ENCODE measurements at places on chromosomes 5 and 9.

GRCh38 chr9:83511051-83511450, 27.1 kb downstream of the FRMD3 start:
- no peak for DNase-seq

GRCh38 chr5:41636605-41637004, 126.2 kb upstream of the PLCXD3 start:
- DNase-seq: no peak

DNA sequence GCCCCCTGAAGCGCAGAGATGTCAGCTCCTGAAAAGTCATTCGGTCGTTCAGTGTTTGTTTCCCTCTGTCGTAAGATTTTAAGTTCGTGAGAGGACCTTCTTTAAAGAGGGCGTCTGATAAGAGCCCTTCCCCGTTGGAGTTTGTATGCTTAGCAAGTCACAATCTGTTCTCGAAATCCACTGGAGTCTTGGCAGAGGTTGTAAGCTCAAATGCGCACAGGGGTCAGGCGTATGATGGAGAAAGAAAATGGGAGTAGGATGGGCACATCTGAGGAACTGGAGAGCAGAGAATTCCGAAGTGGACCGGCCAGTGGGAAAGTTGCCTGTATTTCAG, 710 bp downstream of the HSD17B4 start:
- DNase-seq: no peak

DNA sequence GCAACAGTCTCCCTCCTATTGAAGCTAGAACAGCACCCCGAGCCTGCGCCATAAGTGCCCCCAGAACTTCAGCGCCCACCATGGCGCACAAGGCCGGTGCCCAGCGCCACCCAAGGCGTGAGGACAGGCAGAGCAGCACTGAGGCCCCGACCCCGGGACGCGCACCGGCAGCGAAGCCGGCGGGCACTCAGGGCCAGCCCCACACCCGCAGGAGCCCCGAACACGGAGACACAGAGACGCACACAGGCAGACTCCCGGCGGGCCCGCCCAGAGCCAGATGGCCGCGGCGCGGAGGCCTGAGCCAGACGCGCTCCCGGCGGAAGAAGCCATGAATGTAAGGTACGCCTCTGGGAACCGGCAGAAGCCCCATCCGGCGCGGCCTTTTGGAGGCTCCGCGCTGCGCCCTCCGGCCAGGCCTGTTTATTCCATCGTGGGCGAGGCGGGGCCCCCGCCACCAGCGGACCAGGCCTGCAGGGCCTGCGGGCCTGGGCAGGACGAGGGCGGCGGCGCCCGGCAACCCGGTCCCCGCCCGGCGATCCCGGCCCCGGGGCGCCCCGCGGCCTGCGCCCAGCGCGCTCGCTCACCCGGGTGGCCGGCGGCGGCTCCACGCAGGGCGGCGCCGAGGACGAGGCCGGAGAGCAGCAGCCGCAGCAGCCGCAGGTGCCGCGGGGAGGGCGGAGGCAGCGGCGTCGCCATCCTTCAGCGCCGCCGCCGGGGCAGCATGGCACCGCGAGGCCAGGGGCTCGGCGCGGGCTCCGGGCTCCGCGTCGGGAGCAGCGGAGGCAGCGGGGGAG, 486 bp downstream of the NPDC1 start:
- DNase-seq: no peak

- no peak for DNase-seq
Measured at GRCh38 chr5:88483964-88484672, 215.5 kb upstream of the TMEM161B start.

DNA sequence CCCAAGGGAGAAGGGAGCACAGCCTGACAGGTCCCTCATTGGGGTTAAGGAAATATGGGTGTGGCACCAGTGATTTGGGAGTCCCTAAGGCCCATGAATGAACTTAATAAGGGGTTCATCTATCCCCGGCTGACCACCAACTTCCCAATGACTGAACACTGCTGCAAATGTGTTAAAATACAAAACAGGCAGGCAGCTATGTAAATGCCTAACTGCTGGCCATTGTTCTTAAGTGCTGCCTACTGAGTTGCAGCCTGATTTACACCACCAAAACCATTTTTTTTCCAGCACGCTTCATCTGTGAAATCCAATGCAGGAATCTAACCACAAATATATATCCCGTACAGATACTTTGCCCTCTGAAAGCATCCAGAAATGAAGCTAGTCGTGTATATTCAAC, 478.5 kb downstream of the PTPRD start:
- DNase-seq: no peak

- DNase-seq: no peak
Measured at GRCh38 chr9:124300312-124300711, 42.6 kb downstream of the NEK6 start.

DNA sequence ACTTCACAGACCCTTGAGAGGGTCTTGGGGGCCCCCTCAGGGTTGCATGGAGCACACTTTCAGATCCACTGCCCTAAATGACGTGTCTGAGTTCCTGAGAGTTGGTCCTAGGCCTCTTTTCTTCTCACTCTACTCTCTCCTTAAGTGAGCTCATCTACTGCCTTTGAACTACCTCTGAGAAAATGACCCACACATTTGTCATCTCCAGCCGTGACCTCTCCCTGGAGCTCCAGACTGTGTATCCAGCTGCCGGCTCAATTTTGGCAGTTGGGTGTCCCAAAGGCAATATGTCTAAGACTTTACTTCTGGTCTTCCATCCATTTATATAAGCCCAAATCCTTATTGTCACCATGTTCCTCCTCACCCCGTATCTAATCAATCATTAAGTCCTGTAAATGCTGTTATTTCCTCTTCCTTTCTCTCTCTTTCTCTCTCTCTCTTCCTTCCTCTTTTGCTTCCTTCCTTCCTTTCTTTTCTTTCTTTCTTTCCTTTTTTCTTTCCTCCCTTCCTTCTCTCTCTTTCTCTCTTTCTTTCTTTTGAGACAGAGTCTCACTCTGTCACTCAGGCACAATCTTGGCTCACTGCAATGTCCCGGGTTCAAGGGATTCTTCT, 51.2 kb upstream of the HSPA9 start:
- no peak for DNase-seq

All from CD4-positive, alpha-beta T cell treated with Interleukin-15 for 4 hours (primary cell).